Hippocampal formation (tissue), 2 donors: ENCODE measurements at places on chromosomes 3 and 15.

- no peak for DNase-seq
Observed at GRCh38 chr15:53811530-53811929, 52.1 kb upstream of the WDR72 start.

- no peak for DNase-seq
Observed at GRCh38 chr3:141454906-141455602, 31.8 kb upstream of the RASA2 start.

DNA sequence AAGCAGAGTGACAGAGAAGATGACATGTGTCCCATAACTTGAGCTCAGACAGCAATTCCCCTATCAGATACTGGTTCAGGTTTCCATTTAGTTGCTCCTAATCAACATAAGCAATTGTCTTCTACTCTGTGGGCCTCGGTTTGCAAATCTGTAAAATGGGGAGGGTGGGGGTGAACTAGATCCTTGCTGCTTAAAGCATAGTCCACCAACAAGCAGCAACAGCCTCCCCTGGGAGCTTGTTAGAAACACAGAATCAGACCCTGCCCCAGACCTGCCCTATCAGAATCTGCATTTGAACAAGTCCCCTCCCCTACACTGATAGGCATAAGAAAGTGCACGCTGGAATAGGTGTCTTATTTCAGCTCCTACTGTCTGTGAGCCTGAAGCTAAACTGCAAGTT lies 87.8 kb downstream of the CEMIP start:
- no peak for DNase-seq

- DNase-seq = no peak
Observed at GRCh38 chr3:106329521-106329920, 460.7 kb upstream of the CBLB start.

DNA sequence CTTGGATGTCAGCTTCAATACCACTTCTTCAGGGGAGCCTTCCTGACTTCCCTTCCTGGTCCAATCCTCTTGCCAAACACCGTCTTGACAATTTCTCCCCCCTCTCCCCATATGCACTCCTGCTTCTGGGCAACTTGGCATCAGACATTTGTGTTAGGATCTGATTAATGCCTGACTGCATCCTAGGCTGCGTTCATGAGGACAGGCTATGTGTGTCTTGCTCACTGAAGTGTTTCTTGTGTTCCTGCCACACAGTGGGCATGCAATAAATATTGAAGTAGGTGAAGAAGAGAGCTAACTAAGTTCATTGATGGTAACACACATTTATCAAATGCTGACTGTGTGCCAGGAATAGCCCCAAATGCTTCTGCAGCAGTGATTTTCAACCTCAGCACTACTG lies 36.4 kb upstream of the WNT5A start:
- no peak for DNase-seq

- no peak for DNase-seq
Observed at GRCh38 chr3:197533927-197534725, 21.6 kb downstream of the BDH1 start.

- DNase-seq = no peak
Observed at GRCh38 chr3:39962581-39962980, 153.2 kb downstream of the MYRIP start.

DNA sequence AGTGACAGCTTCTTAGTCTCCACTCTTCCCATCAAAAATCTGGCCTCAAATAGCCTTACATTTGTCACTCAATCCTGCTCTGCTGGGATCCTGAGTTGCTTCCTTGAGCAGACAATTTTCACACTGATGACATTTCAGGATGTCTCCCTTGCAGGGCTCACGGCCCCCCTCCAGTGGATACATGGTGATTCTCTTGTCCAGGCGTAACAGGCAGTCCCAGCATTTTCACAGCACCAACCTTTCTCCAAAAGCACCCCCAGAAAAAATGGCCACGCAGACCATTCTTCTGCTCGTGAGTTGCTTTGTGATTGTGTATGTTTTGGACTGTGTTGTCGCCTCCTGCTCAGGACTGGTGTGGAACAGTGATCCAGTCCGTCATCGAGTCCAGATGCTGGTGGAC lies 47.4 kb upstream of the WNT7A start:
- no peak for DNase-seq

DNA sequence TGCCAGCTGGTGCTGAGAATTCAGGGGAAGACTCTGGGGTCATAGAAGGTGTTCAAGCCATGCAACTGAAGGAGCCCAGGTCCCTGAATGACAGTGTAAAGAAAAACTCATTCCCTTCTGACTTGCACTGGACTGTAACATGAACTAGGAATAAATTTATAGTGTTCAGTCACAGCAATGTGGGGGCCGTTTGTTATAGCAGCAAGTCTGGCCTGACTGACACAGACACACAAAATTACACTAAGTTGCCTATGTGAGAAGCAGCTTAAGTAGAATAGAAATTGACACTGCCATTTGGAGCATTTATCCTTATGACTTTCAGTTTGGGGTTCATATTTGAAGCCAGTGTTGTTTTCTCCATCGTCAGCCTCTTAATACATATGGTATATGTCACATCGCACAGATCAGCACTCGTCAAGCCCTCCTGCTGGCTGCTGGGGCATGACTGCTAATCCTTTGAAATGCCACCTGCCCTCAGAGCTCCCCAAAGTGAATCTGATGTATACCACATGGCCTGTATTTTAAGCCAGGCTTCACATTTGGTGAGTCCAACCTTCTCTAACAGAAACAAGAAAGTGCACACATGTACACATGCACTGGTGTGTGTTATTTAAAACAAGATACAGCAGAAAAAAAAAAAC lies 17.1 kb upstream of the HEG1 start:
- DNase-seq = no peak

GRCh38 chr3:49785565-49786356 lies 581 bp downstream of the IP6K1 start:
- no peak for DNase-seq

DNA sequence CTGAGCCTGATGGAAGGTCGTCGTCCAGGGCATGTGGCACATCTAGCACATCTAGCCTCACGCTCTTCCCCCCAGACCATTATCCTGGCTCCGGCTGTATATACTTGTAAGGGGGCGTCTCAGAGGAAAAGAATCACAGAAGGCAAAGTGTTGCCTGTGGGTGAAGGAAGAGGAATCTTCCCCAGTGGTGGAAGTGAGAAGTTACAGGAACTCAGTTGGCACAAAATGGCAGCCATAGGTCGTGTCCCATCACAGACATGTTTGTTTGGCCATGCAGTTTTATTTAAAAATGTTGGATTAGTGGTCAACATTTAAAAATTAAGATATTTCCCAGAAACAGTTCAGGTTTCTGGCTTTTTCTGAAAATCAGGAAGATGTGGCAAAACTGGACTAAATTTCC lies 13.6 kb downstream of the GALNT15 start:
- no peak for DNase-seq

DNA sequence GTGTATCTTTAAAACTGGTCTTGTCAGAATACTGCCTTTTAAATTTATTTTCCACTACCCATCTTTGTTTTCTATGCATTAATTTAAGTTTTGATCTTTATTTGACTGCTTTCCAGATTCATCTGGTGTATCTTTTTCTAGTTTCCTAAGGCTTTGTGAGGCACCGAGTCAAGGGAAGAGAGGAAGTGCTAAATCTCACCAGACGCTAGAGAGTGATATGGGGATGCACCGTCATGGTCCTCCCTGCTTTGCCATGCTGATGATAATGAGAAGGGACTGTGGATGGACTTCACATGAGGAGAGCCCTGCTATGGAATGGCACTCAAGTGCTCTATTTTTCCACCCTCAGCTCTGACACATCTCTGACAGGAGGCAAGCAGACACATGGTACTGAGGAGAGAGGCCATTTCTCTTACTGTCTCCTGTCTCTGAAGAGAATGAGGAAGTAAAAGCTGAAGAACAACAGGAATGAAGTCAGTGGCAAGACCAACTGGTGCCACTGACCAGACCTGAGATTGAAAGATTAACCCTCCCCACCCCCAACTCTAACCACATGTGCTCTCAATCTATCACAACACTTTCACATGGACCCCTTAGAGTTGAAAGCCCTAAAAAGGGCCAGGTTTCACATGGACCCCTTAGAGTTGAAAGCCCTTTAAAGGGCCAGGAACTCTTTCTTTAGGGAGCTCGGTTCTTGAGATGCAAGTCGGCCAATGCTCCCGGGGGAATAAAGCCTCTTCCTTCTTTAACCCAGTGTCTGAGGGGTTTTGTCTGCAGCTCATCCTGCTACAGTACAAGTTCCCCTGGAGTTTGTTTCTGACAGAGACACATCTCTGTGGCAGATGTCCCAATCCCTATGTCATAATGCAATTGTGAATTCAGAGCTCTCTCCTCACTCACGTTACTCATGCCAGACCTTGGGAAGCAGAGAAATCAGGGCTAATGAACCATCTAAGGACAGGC lies at the start of gene IQCF2:
Gene IQCF2, plus strand, starts transcription at position 913 of the 963 bp plus-strand sequence. CDS start 52 bp downstream, outside the sequence.
- DNase-seq = no peak

DNA sequence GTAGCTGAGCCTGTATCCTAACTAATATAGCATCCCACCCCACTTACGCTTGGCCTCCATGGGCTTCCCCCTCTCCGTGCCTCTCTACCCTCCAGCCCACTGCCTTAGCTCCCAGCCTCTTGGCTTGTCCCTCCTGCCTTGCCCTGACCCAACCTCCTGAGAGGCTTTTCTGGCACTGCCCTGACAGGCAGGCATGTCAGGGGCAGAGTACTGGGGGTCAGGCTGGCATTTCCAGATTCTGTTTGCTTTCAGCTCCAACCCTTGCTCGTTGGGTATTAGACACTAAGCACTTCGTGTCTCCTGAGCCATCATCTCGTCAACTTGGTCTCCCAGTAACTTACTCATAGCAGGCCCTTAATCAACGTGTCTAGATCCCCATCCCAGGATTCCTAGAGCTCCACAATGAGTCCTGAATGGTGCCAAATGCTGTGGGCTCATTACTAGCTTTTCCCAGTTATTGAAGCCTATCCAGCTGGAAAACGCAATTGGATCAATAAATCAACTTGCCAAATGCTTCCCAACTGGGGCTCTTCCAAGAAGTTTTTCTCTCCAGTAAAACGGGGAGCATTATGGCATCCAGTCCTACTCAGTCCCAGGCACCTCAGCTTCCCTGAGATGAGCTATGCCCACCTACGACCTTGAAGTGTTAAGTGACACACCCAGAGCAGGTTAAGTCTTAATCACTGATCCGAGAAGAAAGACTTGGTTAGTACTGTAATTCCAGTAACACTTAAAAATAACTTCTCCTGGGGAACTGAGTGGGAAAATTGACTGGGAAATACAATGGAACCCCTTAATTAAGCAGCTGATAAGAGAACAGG lies 78.5 kb upstream of the DLG1 start:
- DNase-seq = no peak

DNA sequence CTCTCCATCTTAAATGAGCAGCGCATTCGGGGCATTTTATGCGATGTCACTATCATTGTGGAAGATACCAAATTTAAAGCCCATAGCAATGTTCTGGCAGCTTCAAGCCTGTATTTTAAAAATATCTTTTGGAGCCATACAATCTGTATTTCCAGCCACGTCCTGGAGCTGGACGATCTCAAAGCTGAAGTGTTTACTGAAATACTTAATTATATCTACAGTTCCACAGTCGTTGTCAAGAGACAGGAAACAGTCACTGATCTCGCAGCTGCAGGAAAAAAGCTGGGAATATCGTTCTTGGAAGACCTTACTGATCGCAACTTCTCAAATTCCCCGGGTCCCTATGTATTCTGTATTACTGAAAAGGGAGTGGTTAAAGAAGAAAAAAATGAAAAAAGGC lies 44.4 kb upstream of the RASA2 start:
- DNase-seq = no peak

DNA sequence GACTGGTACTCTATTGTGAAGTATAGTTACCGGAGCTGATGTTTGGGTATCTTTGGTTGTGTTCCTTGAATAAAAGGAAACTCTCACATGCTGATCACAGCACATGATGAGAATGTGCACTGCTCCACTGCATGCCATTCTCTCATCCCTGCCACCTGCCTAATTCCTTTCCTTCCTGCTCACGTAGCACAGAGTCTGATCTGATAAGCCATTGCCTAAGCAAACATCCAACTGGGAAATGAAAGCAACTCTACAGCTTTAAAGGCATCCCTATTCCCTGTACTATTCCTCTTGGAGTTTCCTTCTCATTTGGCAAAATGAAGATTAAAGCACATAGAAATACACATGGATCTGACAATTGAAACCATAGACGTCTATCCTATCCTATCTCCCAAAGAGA lies 359.8 kb downstream of the C3orf38 start:
- no peak for DNase-seq

- no peak for DNase-seq
Observed at GRCh38 chr15:68302729-68303128, 25.2 kb downstream of the FEM1B start.

DNA sequence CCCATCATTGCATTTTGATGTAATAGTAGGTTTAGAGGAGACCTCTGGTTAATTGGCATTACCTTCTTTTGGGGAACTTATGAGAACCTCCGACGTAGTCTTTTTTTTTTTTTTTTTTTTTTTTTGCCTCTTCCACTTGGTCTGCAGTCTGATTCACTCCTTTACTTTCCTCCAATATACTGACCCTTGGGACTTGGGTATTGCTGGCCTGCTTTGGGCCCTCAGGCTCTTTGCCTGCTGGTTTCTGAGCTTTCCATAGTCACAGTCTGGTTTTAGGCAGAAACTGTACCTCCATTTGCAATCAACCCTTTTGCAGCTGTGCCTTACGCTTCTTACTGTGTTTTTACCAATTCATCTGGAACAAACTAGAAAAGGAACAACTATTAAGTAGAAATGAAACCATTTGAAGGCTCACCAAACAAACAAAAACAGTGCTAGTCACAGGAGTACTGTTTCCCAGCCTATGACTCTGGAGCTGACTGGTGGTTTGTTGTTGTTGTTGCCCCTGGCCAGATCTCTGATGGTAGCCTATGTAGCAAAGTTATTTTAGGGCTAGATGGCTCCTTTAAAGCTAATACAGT lies 272.8 kb downstream of the BBX start:
- DNase-seq = no peak

- DNase-seq = no peak
Observed at GRCh38 chr3:139307601-139308555, 35.9 kb upstream of the MRPS22 start.

DNA sequence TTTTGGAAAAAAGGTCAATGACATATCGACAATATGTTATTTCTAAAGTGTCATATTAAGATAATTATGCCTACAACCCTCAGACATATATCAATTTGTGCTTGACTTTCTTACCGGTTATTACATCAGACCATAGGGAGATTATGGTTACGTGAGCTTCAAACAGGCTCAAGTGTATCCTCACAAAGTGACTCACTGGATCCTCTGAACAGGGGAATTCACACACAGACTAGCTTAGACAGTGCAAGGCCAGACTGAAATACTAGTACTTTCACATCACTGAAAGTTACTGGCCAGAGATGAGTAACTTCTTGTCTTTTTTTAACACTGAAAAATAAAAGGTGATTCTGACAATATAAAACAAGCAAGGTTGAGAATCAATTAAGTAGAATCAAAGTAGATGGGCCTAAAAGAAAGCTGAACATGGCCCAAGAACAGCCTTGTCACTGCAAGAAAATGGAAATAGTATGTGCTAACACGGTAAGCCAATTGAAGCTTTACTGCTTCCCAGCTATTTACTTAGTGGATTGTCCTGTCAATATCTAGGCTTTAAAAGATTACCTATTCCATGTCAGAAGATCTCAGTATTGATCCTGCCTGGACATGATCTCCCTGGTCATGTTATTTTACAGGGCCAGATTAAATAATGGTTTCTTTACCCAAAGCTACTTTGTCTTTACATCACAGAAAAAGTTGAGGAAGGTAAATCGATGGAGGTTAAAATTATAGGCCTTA lies 848.6 kb downstream of the ROBO1 start:
- DNase-seq = no peak
